ENCODE measurements at places on chromosomes 12 and 14.

GRCh38 chr14:21868442-21869046, 194.9 kb upstream of the OR4E1 start:
- H3K27ac ChIP-seq, result no peak overlapping the region
- DNase-seq, result peak; percentile 64
- peaks cover 27% of the 10 kb centered on the region for H3K27me3 ChIP-seq

DNA sequence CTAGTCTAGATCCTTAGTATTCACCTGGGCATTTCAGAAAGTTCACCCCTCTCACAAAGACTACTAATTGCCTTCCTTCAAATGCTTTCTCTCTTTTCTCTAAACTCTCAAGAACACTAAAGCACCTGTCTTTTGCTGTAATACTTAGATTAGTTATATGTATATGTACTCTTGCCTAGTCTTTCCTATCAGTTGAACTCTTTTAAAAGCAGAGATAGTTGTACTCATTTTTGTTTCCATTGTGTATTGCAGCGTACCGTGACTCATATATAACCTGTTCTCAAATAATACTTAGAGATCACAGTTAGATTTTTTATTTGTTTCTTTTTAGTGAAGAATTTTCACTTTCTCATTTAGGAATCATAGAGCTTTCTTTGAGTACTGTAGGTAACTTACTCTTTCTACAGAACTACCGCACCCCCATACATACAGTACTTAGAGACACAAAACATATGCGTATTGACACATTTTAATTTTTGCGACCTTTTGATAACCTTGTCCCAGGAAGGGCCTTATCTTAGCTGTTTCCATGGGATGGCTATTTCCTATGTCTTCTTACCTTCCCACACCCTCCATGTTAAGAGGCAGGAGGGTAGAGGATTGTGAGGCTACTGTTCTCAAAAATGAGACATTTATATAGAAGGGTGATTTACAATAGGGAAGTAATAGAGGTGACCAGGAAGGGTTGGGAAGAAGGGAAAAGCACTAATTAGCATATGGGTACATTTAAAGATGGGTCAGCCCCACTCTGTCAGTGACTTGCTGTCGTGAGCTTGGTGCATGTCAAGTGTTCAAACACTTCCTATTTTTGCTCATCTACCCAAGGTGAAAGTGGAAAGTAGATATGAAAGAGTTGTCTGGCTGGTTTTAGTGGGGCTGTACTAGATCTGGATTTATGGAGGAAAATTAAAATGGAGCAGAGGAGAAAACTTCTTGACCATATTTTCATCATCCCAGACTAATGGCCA, 74.3 kb downstream of the PLEKHA5 start:
- DNase-seq, result no peak
- H3K36me3 ChIP-seq, result peaks cover 6% of the 10 kb centered on the region
- no peaks in the 10 kb centered on the region for H3K27me3 ChIP-seq
- no peak overlapping the region for H3K27ac ChIP-seq
- H3K4me1 ChIP-seq, result peaks cover 9% of the 10 kb centered on the region

DNA sequence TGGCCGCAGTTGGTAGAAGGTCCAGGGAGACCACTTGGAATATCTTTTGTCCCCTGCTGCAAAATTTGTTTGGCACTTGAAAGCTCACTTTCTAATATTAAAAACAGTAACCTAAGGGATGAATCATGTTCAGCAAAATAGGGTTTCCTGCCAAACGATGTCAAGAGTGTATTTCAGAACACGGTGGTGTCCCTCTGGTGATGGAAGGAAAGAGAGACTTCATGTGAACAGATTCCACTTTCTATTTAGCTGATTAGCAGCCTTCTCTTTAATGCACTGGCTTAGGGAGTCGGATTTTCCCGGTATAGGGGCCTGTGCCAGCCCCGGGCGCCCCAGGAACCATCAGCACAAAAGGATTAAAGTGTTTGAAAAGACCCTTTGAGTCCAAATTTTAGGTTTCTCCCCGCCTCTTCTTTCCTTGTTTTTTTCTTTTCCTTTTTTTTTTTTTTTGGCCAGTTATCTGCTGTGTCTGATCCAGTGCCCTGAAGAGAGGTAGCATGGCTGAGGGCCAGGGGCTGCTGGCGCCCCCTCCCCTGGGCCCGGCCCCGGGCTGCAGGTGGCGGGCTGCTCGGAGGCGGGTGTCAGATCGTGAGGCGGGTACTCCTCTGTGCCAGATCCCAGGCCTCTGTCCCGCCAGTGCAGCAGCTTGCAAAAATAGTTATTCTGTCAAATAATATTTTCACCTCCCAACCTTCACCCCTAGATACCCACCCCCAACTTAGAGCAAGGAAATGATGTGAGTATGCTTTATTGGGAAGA, 88.3 kb downstream of the TESC start:
- no peak overlapping the region for H3K27ac ChIP-seq
- H3K36me3 ChIP-seq, result peaks cover 53% of the 10 kb centered on the region
- no peaks in the 10 kb centered on the region for H3K27me3 ChIP-seq

- no peaks in the 10 kb centered on the region for H3K36me3 ChIP-seq
- H3K27ac ChIP-seq, result no peak overlapping the region
- no peak for DNase-seq
- H3K27me3 ChIP-seq, result no peaks in the 10 kb centered on the region
- no peak overlapping the region for H3K4me3 ChIP-seq
- H3K4me1 ChIP-seq, result no peaks in the 10 kb centered on the region
These were observed 666.8 kb upstream of the TMEM132C start for GRCh38 chr12:127600211-127600610.

GRCh38 chr14:104787736-104788135, 7.8 kb downstream of the AKT1 start:
- no peaks in the 10 kb centered on the region for H3K36me3 ChIP-seq
- DNase-seq, result no peak
- peaks cover 1% of the 10 kb centered on the region for H3K4me1 ChIP-seq
- no peak overlapping the region for H3K27ac ChIP-seq
- H3K4me3 ChIP-seq, result no peak overlapping the region
- no peaks in the 10 kb centered on the region for H3K27me3 ChIP-seq

DNA sequence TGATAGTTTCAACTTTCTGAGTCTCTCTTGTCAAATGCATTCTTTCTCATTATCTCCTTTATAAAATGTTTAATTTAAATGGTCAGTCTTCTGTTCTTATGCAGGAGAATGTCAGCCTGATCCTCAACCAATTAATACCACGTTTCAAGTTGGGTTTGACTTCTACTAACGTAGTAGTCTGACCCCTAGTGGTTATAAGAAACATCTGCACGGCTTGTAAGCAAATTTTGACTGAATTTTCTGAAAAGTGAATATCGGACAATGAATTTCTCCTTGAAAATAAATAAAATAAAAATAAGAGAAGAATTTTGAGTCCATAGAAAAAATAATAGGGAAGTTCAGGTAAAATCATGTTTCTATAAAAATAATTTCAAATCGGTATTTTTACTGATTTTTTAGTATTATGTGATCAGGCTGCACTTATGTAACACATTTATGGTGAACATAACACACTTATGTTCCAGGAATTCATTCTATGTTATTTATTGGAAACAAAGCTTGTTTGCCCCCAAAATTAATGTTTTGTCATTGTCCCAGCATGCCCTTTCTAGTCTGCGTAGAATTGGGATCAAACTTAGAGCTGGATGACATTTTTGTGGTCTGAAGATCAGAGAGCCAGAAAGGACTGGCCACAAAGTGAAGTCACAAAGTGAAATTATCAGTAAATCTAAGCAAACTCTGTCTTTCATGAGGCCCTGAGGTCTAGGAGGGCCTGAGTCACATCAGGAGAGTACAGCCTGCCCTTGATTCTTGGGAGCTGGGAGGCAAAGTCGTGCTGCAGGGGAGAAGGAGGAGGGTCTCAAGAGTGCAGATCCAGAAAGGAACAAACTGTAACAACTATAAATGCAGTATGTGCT, 101.2 kb upstream of the STXBP6 start:
- H3K27ac ChIP-seq, result peak overlapping the region; percentile 77
- no peaks in the 10 kb centered on the region for H3K36me3 ChIP-seq
- DNase-seq, result no peak
- no peak overlapping the region for H3K4me3 ChIP-seq
- peaks cover 5% of the 10 kb centered on the region for H3K4me1 ChIP-seq

GRCh38 chr14:105742531-105742848, 216.1 kb downstream of the TMEM121 start:
- H3K4me1 ChIP-seq, result no peaks in the 10 kb centered on the region
- no peak overlapping the region for H3K4me3 ChIP-seq
- DNase-seq, result no peak
- no peak overlapping the region for H3K27ac ChIP-seq

- H3K4me1 ChIP-seq, result peaks cover 20% of the 10 kb centered on the region
- H3K4me3 ChIP-seq, result no peak overlapping the region
- peaks cover 1% of the 10 kb centered on the region for H3K27me3 ChIP-seq
- no peak overlapping the region for H3K27ac ChIP-seq
These were observed 149.9 kb downstream of the CALM1 start for GRCh38 chr14:90546767-90547166.

GRCh38 chr12:63150713-63151622, at the start of gene AVPR1A:
Gene AVPR1A, minus strand, starts transcription at chr12:63151201. Its CDS starts 365 bp downstream, at chr12:63150836.
- peak within 1 kb of the TSS; percentile 58 for H3K4me3 ChIP-seq
- peaks cover 90% of the 10 kb centered on the region for H3K27me3 ChIP-seq
- DNase-seq, result peak; percentile 52
- no peaks in the 10 kb centered on the region for H3K36me3 ChIP-seq

Data from mesothelial cell of epicardium (in vitro differentiated cells).